ENCODE measurements at places on chromosomes 7 and 10.

GRCh38 chr10:21464134-21464533 lies 61.3 kb downstream of the SKIDA1 start:
- DNase-seq = no peak

GRCh38 chr7:40299097-40299496 lies 164.3 kb downstream of the SUGCT start:
- DNase-seq = no peak

DNA sequence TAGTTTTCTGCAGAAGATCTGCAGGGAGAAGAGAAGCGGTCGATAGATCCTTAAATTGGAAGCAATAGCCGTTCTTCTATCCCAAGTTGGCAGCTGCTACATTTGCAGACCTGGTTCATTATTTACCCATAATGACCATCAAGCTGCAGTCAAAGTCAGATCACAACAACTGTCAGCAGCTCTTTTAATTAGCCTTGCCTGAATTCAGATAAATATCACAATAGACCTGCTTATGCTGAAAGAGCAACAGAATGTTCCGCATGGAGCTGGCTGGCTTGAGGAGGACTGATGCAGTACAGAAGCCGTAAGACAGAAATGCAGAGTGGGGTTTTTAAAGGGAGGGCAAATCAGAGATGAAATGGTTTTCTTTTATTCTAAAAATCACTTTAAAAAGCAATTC lies 109.4 kb downstream of the HIBADH start:
- no peak for DNase-seq

DNA sequence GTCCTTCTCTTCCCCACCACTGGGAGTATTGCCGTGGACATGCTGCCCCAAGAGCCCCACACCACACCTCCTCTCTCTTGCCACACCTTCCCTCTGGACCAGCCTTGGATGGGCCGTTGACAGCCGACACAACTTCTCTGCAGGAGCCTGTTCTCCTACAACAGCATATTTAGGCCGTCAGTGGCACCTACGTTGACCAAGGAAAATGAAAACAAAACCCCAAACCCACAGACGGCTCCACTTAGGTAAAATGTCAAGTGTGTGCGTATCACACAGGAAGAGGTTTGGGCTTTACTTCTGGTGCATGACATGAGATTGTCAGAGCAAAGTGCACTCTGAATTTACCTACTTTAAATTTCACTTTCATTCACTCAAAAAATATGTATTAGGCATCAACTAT lies 246.6 kb downstream of the ZMYND11 start:
- no peak for DNase-seq

DNA sequence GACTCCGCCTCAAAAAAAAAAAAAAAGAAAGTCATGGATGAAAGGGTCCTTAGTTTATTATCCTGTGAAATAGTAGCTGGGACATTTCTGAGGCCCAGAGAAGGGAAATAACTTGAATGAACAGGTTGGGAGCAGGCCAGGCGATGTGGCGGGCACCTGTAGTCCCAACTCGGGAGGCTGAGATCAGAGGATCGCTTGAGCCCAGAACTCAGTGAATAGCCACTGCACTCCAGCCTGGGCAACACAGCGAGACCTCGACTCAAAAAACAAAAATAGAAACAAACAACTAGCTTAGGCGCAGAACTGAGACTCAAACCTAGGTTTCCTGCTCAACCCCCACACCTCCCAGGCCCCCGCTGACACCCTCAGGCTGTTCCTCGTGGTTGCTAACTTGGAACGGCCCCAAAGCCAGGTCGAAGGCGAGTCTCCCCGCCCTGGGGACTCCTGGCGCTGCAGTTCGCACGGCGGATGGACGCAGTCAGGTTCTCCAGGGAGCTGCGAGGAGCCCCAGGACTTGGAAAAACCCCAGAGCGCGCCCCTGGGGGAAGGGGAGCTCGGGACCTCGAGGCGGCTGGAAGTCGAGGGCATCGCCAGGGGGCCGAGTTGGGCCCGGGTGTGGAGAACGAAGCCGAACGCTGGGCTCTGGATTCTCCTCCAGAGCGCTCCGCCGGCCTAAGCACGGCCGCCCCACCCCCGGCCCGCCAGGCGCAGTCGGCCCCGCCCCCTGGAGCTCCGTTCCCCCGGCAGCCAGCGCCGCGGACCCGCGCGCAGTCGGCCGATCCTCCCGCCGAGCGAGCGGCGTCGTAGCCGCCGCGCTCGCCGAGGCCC lies at the start of gene STOX1:
TSS of gene STOX1 (plus strand) at position 768 of the 828 bp plus-strand sequence. CDS start 93 bp downstream, outside the sequence.
- peak; percentile 89 for DNase-seq

DNA sequence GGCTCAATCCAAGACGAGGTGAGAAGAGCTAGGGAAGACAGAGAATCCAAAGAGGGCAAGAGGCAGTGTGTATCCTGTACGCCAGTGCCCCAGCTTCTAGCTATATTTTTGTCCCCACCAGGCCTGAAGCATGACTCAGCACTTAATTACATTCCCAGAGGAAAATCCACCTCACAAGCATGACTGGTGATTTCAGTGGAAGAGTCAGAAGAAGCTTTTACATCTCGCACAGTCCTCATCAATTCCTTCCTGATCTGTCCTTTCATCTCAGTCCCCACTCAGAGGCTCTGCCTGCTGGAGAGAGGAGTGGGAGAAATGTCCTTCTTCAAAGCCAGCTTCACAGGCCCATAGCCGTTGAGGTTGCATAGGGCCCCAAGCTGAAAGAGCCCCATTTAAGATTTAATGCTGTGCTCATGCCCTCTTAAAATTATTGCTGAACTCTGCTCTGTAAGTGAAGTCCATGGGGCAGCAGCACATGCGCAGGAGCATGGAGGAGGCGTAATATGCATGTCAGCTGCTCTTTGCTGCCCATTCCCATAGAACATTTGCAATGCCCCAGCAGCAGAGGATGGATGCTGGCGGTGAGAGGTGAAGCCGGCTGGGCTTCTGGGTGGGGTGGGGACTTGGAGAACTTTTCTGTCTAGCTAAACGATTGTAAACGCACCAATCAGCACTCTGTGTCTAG lies 39.0 kb upstream of the AOAH start:
- no peak for DNase-seq

DNA sequence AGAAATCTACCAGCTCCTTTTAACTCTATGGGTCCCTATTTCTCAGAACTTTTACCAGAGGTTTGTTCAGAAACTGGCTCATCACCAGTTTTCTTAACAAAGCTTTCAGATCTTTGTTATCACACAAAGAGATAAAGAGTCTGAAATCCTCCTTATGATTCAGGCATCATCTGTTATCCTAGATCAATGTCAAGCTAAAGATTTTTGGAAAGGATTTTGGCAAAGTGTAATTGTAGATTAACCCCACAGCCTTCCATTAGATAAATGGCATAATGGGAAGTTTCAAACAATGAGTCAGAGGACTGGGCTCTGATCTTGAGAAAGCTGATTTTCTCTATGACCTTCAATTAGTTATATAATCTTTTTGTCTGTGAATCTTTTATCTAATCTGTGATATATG lies 192.2 kb downstream of the NXPH1 start:
- DNase-seq = no peak

DNA sequence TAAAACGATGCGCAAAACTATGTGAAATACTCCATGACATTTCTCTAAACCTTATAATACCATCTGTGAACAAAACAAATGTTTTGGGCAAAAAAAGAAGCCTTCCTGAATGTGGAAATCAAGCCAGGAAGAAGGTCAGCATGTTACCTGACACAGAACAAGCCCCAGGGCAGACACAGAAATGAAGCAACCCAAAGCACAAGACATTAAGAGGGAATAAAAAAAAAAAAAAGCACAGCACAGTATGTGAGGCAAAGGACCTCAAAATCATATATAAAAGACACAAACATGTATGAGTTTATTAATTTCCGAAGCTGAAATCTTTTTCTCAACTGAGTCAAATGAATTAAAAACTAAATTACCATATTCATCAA lies 161.8 kb downstream of the SKIDA1 start:
- no peak for DNase-seq

DNA sequence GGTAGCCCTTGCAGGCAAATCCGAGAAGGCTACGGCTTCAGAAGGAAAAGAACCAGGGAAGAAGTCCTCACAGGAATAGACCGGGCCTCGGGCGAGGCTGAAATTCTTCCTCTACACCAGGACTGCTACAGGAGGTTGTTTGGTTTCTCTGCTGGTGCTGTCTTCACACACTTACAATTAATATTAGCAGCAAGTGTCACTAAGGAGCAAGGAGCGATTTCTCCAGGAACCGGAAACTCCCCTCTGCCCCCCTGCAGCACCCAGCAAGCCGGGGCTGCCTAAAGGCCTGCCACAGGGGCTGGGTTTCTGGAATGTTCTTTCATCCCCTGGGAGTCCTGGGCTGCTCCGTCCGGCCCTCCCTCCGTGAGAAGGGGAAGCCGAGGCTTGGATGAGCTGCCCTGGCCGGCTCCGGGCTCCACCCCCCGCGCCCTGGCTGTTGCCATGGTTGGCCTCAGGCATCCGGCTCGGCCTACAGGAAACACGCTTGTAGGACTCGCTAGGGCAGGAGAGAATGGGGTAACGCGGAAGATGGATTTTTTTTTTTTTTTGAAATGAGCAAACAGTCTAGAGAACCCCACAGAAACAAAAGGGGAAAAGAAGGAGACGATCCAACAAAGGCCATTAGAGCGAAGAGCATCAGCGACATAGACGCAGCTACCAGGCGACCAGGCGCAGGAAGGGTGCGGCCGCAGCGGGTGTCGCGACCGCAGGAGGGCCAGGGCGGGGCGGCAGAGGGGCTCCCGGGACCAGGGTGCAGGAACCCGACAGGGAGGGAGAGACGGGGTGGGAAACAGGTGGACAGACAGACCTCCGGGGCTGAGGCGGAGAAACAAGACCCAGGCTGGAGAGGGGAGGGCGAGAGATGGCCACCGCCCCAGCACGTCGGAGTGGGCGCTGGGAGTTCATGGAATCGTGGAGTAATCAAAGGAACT lies 33.0 kb downstream of the EN2 start:
- DNase-seq = peak; percentile 81

- no peak for DNase-seq
Measured at GRCh38 chr7:5525271-5526099, 101.9 kb upstream of the TNRC18 start.

- no peak for DNase-seq
Measured at GRCh38 chr10:49518982-49519578, 19.8 kb downstream of the ERCC6 start.

DNA sequence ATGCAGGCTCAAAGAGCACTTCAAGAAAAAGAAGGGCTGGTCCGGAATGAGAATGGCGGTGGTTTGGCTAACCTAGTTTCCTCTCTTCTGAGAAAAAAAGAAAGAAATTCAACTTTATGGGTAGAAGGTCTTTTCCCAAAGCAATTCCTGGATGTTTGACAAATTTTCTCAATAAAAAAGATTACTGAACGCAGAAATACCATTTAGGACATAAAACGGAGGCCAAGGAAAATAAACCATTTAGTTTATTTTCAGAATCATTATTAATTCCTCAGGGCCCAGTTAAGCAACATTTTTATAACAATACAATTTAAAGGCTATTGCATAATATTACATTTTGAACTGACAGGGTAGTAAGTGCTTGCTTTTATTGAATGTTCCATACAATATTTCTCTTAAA lies 284.6 kb upstream of the ANKRD30A start:
- DNase-seq = no peak

- DNase-seq = no peak
Measured at GRCh38 chr7:155482511-155483183, 24.7 kb downstream of the EN2 start.

DNA sequence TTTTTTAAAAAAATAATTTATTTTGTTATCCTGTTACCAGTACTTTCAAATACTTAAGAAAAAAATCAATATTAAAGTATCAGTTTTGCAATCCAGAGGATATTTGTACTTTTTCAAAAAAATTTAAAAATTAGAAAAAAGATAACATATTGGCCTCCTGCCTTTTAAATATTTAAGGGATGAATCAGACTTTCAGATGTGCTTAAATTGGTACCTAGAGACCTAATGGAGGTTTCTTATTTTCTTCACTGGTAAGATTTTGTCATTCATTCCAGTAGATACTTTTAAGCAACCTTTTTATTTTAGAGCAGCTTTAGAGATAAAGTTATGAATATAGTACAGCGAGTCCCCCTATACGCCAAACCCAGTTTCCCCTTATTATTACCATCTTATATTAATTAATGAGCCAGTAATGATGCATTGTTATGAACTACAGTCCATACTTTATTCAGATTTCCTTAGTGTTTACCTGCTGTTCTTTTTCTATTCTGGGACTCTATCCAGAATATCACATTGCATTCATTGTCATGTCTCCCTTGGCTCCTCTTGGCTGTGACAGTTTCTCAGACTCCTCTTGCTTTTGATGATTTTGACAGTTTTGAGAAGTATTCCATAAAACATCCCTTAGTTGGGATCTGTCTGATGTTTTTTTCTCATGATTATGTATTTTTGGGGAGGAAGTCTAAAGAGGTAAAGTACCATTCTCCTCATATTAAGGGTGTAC lies 34.2 kb downstream of the BICC1 start:
- DNase-seq = no peak

GRCh38 chr10:86370006-86370585 lies 3.5 kb upstream of the GRID1 start:
- DNase-seq = peak; percentile 5

DNA sequence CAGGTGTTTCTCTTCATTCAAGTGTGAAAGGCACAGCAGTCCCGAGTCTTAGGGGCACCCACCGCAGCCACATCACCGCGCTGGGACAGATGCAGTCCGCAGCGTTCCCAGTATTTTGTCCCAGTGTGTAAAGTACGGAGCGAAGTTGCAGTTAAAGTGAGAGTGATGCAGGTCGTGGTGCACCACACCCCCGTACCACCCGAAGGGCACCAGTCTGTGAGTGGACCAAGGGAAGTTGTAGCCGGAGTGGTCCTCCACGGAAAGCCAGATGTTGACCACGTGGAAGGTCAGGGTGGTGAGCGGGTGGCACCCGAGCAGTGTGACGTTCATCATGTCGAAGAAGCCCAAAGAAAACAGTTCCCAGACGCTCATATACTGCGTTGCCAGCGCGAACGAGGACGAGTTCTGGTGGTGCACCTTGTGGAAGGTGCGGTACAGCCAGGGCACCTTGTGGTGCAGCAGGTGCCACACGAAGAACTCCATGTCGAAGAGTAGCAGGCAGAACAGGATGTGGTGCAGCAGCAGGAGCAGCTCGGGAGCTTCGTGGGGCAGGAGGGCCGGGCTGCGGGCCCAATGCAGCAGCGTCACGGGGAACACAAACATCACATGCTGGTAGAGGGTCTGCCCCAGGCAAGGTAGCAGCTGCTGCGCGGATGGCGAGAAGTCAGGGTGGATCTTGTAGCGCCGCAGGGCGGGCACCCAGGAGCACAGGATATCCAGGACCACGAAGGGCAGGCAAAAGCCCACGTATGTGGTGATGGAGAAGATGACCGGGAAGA lies 526 bp downstream of the CH25H start:
- peak; percentile 48 for DNase-seq

GRCh38 chr10:124546957-124547646 lies 85.5 kb downstream of the LHPP start:
- no peak for DNase-seq

DNA sequence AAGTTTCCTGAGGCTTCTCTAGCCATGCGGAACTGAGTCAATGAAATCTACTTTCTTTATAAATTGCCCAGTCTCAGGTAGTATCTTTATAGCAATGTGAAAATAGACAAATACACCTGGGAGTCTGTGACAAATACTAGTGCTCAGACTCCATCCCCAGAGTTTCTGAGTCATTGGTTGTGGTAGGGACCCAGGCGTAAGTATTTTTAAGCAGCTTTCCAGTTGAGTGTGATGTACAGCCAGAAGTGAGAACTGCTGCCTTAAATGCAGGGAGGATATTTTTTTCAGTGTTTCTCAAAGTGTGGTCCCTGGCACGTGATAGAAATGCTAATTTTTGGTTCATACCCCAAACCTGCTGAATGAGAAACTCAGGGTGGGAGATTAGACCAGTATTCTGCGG lies 121.7 kb downstream of the SORCS3 start:
- no peak for DNase-seq

GRCh38 chr7:155217634-155218033 lies 80.0 kb upstream of the INSIG1 start:
- no peak for DNase-seq

Data from kidney (tissue), 22 donors.